Spinal cord (tissue), 10 donors: ENCODE measurements at places on chromosomes 11 and 22.

- no peak for DNase-seq
These were observed 12.3 kb downstream of the GUCD1 start for GRCh38 chr22:24542641-24543040.

GRCh38 chr22:34017205-34017604 is 96.9 kb upstream of the LARGE1 start:
- DNase-seq, result peak; percentile 91

GRCh38 chr11:134332189-134332631 is 422 bp downstream of the GLB1L2 start:
- no peak for DNase-seq

DNA sequence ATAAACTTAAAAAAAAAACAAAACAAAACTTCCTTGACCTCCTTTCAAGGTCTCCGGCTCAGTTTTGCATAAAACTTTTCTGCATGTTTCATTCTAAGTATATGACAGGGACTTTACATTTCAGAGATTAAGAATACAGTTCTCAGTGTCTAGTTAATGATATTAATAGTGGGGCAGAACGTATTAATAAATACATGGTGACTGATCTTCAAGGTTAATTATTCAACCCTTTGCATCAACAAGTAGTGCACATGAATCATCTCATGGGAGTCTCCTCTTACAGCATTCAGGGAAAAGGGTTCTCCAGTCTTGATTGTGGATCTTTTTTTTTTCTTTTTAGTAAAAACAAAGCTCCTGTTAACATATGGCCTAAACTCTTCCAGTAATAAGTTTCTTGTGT is 146.8 kb downstream of the KIRREL3 start:
- DNase-seq, result no peak

DNA sequence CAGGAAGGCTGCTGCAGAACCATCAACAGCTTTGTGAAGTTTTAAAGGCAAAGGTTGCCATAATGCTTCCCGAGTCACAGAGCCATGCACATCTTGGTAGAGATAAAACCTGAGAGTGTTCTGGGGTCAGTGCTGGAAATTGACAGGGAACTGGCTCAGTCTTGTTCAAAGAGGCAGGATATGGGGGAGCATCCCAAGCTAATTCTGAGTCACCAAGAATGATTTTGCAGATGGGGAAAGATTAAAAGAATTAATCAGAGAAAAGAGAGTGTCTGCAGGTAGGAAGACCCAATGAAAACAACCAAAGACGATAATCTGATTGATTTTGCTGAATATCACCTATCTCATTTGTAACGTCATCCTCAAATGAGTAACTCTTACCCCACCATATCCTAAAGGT is 99.9 kb upstream of the CD44 start:
- DNase-seq, result no peak
